ENCODE measurements at places on chromosomes 5 and 9.

- no peak for DNase-seq
These were observed 4.7 kb upstream of the GPR151 start for GRCh38 chr5:146520731-146521130.

GRCh38 chr9:112162621-112163413, 12.3 kb downstream of the SUSD1 start:
- no peak for DNase-seq

- no peak for DNase-seq
These were observed 7.6 kb upstream of the PRUNE2 start for GRCh38 chr9:76913467-76913866.

DNA sequence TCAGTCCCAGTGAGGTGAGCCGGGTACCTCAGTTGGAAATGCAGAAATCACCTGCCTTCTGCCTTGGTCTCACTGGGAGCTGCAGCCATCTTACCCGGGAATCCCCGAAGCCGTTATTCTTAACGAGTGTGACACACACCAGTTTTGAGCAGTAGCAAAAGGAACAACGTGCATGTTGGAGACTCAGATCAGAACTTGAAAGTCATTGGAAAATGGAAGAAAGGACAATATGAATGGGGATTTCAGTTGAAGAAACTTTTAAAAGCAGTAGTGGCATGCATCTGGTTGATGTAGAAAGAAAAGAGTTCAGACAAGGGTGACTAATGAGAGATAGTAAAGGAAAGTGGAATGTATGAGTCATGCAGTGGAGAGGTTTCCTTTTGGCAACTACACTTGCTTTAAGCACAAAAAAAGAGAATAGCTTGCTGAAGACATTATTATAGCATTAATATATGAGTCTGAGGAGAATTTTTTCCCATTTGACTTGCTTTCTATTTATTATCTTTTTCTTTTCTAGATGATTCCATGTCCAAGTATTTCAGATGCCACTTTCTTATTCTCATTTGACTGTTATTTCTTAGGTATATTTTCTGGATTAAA, 44.4 kb upstream of the ANKDD1B start:
- DNase-seq, result no peak
